ENCODE measurements at places on chromosomes 7 and 10.
A peak's percentile ranks its signal among the peaks of the same experiment; 100 is the strongest.

DNA sequence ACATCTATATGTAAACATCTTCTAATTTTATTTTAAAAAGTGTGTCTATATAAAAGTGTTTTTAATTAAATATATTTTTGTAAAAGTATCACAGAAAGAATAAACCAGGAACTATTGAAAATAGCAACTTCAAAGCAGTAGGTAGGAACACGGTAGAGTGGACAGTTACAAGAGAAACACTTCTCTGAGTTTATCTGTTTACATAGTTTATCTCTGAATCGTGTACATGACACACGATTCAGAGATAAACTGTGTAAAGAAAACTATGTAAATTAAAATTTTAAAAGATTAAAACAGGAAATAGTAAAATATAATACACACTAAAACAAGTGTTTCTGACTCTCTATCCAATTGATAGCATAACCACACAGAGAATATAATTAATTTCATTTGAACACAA, 25.1 kb upstream of the FAM170B start:
- DNase-seq, result no peak

- DNase-seq, result no peak
Observed at GRCh38 chr10:123270806-123271205, 116.6 kb downstream of the BUB3 start.

DNA sequence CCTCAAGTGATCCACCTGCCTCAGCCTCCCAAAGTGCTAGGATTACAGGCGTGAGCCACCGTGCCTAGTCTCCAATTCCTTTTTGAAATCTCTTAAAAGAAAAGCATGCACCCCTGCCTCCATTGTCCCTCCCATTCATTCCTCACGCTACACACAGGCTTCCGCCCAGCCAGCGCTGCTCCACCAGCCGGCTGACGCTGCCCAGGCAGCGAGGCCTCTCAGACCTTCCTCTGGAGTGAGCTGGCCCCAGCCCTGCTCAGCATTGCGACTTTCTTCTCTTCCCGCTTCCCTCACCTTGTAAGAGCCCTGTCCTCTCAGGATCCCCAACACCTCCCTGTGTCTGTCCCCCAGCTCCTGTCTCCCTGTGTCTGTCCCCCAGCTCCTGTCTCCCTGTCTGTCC, 23.6 kb downstream of the RGS10 start:
- DNase-seq, result no peak

DNA sequence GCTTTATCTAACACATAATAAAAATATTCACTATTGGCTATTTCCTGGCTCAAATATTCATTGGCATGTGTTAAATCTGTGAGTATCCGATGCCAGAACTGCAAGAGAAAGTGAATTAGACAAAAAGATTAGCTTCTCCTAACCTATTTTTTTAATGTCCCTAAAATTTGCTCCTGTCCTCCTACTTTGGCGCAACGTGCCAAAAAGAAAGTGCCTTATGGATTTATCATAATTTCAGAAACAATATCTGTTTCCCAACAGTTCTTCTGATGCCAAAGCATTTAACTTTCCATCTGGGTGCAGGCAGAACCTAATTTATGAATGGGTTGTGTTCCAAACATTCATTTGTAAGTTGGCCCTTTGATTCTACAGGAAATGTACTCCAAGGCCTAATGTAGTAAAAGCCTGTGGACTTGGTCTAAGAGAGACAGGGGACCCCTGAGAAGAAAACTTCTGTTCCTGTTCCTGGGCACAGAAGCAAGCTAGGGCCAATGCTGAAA, 15.4 kb downstream of the PIP4K2A start:
- DNase-seq, result peak; percentile 63

DNA sequence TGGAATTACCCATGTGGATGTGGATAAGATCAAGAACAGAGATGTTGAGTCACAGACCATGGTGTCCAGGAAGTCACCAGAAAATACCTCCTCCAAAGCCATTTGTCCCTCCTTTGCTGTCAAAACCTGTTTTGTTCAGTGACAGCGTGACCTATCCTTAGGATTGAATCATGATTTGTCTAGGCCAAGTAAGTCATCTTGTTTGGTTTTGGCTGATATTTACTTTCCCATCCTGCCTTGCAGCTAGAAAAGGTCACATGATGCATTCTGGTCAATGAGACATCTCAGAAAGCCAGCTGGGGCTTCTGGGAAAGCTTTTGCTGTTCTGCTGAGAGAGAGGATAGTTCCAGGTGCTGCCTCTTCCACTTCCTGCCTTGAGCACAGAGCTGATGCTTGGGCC, 225.3 kb upstream of the ZMIZ1 start:
- DNase-seq, result no peak

- no peak for DNase-seq
Observed at GRCh38 chr7:29207162-29207801, 12.7 kb downstream of the CHN2 start.

DNA sequence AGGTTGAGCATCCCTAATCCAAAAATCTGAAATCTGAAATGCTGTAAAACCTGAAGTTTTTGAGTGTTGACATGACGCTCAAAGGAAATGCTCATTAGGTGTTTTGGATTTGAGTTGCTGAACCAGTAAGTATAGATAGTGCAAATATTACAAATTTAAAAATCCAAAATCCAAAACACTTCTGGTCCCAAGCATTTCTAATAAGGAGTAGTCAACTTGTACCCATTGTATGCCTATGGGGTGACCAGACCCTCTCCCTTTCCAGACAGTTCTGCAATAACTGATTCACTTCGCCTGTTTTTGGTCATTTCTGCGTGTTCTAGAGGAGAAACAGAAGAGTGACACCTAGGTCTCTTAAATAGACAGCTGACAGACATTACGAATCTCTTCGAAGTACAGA, 90.3 kb downstream of the MMRN2 start:
- no peak for DNase-seq

DNA sequence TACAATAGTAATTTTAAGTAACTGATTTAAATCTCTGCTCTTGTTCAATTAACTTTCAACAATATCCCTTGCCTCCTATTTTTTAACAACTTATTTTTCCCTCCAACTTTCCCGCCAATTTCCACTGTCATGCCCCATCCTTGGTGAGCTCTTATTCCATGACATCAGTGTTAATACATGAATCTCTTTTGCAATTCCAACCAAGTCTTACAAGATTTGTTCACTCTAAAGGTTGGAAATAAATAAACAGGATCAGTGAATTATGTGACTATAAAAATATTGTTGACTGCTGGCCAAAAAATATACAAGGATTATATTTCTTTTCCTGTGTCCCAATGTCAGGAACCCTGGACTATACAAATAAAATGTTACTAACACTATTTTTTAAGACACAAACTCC, 21.0 kb upstream of the AGMO start:
- no peak for DNase-seq

GRCh38 chr7:1211611-1212010, 21.1 kb upstream of the UNCX start:
- no peak for DNase-seq

DNA sequence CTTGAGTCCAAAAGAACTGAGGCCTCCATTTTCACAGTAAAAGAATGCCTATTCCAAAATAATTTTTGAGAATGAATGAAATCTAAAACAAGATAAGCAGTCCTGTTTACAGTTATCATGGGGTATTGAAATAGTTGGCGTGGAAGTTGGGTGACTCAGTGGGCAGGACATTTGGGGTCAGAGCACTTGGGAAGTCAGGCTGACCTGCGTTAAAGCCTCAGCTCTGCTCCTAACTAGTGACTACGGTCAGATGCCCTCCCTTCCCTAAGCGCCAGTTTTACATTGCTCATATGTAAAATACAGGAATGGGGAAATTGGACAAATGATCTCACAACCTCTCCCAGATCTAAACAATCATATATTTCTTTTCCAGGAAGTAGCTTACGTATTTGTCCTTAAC, 2.3 kb upstream of the PAPSS2 start:
- peak; percentile 90 for DNase-seq

DNA sequence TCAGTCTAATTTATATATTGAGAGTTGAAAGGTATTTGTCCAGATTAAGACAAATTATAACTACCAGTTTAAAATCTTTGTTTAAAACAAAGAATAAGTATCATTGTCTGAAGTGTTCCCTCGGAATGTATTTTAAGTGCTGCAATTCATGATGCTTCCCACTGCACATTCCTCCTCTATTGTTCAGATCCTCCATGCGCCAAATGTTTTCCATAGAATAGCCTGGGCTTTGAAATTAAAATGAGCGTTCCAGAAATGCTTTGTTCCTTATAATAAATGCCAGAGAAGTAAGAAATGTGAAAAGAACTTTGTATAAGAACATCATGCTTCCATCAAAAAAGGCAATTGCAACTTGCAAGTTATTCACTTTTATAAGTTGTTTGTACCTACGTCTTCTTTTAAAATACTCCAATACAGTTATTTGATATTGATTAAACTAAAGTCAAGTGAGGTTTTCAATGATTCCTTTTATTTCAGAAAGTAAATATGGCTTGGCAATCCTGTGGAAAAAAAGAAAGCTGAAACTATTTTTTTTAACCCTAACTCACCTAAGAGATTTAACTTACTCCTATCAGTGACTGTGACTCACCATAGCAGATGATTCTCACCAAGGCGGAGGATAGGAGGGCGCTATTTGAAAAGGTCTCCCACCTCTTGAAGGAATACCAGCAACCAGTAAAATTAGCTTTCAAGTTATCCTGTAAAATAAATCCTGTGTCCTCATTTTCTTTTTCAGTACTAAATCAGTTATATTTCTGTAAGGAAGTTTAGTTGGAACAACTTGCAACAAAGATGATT, 85.8 kb downstream of the CTNNA3 start:
- peak; percentile 28 for DNase-seq

DNA sequence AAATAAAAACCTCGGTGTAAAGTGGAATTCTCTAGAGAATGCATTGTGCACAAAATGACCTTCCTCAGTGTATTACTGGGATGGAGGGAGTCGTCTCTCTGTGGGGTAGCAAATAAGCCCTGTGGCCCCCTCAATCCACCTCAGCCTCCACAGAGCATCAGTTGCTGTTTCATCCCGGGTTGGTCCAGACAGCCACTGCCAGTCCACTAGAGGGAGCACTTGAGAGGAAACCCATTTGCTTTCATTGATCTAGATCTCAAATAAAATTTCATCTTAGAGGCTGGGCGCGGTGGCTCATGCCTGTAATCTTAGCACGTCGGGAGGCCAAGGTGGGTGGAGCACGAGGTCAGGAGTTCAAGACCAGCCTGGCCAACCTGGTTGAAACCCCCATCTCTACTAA, 1128.7 kb downstream of the CNTNAP2 start:
- DNase-seq, result peak; percentile 5

GRCh38 chr10:33214174-33214573, 120.3 kb downstream of the NRP1 start:
- no peak for DNase-seq

- DNase-seq, result no peak
Observed at GRCh38 chr7:49800031-49800430, 26.6 kb downstream of the VWC2 start.

GRCh38 chr7:77665161-77665560, 31.1 kb upstream of the RSBN1L start:
- no peak for DNase-seq

GRCh38 chr10:84765656-84766055, 437.3 kb downstream of the CCSER2 start:
- DNase-seq, result no peak

- no peak for DNase-seq
Observed at GRCh38 chr7:29937132-29937531, 52.5 kb downstream of the SCRN1 start.

DNA sequence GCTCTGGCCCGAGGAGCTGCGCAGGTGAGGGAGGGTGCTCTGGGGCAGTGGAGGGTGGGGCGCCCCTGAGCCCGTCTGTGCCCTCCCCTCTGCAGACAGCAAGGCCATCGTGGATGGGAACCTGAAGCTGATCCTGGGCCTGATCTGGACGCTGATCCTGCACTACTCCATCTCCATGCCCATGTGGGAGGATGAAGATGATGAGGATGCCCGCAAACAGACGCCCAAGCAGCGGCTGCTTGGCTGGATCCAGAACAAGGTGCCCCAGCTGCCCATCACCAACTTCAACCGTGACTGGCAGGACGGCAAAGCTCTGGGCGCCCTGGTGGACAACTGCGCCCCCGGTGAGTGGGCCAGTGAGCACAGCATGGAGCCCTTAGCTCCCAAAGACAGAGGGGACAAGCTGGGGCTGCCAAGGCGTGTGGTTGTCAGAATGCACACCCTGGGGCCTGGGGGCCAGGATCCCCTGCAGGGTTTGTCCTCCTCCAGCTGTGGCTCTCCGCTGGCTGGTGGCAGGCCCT, 5.1 kb downstream of the FLNC start:
- DNase-seq, result no peak

DNA sequence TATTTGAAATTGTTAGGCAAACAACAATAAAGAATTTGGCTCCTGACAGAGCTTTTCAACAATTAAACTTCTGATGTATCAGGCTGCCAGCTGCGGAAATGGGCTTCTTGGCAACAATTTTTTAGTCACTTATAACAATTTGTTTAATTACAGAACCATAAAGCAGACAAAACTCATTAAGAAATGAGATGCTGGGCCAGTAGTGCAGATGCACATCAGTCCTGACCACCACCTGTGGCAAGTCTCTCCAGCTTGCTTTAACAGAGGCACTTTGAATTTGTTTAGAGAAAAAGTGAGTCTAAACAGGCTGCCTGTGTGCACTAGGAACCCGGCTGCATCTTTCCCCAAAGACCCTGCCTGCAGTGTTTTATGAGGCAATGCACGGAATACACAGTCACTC, 1124.4 kb downstream of the NXPH1 start:
- no peak for DNase-seq

All from fibroblast of the aortic adventitia (primary cell).